ENCODE measurements at places on chromosomes 2 and 18.

DNA sequence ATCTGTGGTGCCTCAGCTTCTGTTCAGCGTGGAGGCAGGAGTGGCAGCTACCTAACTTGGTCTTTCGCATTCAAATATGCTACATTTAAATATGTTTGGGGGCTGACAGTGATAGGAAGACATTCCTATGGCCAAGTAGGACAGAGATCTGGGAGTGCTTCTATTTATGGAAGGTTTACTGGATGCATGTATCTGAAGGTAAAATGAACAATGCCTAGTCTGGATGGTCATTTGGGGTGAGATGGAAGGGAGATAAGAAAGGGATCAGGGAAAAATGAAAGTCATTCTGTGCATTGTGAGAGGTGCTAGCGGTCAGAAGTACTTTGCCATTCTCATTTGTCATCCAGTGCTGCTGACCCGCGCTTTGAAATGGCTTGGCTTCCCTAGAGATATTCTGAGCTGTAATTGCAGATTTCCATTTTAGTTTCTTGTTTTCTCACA, 300.9 kb upstream of the FBXO11 start:
- no peak for DNase-seq
- no peaks in the 10 kb centered on the region for H3K36me3 ChIP-seq
- peaks cover 9% of the 10 kb centered on the region for H3K4me1 ChIP-seq
- no peak overlapping the region for H3K4me3 ChIP-seq
- H3K27ac ChIP-seq = no peak overlapping the region

GRCh38 chr2:217261452-217261851, 401.6 kb upstream of the TNP1 start:
- no peak overlapping the region for H3K27ac ChIP-seq
- H3K4me1 ChIP-seq = peaks cover 33% of the 10 kb centered on the region
- no peaks in the 10 kb centered on the region for H3K27me3 ChIP-seq
- peaks cover 5% of the 10 kb centered on the region for H3K36me3 ChIP-seq

DNA sequence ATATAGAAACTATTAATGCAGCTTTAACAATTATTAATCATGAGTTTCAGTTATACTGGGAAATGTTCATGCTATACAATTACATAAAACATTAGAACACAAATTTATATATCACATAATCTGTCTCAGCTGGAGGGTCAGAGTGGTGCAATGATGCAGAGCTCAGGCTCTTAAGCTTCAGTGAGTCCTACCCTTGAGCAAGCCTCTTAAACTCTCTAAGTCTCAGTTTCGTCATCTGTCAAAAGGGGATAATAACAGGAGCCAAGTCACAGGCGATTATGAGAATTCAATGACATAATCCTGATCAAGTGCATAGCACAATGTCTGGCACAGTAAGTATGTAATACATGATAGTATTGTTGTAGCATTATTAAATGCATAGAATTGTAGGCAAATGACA, 46.0 kb downstream of the LAMA1 start:
- H3K4me1 ChIP-seq = peaks cover 58% of the 10 kb centered on the region
- peak overlapping the region; percentile 41 for H3K27ac ChIP-seq
- DNase-seq = no peak
- H3K4me3 ChIP-seq = no peak overlapping the region
- peaks cover 43% of the 10 kb centered on the region for H3K36me3 ChIP-seq
- no peaks in the 10 kb centered on the region for H3K27me3 ChIP-seq

DNA sequence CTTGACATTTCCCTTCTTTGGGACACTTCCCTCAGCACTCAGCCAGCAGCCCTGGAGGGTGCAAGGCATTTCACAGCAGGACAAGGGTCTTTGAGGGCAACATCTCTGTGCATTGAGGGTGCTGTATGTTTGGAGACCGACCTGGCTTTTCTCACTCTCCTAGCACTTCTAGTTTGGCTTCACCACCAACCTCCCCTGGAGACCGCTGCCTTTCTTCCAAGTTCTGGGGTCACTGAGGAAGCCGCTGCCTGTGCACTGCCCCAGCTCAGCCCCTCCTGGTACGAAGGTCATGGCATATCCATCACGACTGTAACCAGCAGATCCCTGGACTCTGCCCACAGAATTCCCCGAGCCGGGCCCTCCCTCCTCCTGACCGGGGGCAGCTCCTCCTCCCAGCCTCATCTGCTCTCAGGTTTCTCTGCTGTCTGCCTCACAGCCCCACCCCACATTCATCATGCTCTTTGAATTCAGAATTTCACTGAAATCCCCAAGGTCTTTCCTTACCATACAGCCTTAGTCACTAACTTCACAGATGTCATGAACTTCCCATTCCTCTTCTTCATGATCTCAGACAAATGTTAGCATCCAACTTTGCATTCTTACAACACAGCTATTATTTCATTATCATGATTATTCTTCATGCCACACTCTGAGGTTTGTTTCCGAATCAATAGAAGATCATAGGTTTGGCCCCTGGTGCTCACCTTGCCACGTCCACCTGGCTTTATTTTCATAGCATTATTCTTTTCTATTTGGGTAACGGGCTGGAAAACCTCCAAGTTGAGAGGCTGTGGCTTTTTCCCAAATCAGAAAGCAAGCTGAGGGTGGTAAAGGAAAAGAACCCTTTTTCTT, 113.0 kb upstream of the COPS8 start:
- H3K36me3 ChIP-seq = no peaks in the 10 kb centered on the region
- peaks cover 44% of the 10 kb centered on the region for H3K27me3 ChIP-seq
- H3K27ac ChIP-seq = no peak overlapping the region
- H3K4me1 ChIP-seq = peaks cover 30% of the 10 kb centered on the region

All from progenitor cell of endocrine pancreas (in vitro differentiated cells).